ENCODE measurements at places on chromosomes 3 and 15.

DNA sequence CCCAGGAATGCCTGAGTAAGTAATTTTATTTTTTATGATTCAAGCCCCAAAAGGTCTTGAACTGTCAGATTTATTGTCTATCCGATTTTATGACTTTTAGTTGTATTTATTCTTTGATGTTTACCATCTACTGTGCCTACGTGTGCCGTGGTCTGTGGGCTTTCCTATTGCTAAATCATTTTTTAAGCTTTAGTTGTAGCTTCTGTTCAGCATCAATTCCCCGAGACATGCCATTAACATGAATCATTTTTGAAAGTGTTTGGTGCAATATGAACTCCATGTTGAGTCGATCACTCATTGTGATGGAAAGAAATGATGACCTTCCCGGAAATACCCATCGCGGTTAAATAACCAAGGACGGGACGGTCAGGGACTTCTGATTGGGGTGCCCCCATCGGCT lies 268.7 kb upstream of the THRB start:
- no peak for DNase-seq

GRCh38 chr3:113018536-113019181 lies 27.9 kb downstream of the GTPBP8 start:
- no peak for DNase-seq

- DNase-seq: peak; percentile 81
Measured at GRCh38 chr3:153284282-153284938, 122.4 kb downstream of the RAP2B start.

DNA sequence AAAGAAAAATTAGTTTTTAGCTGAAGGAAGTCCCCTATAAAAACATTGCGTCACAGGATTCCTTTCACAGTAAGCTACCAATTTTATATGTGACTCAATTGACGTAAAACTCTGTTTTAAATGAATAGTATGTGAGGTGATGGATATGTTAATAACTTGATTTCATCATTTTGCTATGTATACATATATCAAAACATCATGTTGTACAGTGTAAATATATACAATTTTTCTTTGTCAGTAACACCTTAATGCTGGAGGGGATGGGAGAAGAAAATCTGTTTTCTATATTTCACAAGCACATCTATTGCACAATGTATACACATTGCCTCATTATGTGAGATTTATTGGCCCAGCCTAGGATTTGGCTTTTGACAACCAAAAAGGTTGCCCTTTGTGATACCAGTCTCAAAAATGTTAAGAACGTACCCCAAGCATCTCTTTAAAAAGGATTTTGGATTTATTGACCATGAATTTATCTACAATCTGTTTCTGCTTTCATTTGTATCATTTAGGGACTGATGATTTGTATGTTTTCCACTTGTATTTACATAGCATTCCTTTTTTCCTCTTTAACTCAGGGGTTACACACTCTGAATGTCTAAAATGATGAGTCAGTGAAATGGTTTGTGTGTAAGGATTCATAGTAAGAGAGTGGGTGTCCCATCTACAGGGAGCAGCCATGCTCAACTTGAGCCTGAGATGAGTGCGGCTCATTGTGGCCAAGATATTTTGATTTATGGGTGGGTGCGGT lies 62.6 kb downstream of the CRTC3 start:
- no peak for DNase-seq

GRCh38 chr3:152258448-152259393 lies 10.0 kb upstream of the MBNL1 start:
- DNase-seq: peak; percentile 69

- peak; percentile 59 for DNase-seq
Measured at GRCh38 chr15:41969851-41970431, 2.4 kb downstream of the EHD4 start.

DNA sequence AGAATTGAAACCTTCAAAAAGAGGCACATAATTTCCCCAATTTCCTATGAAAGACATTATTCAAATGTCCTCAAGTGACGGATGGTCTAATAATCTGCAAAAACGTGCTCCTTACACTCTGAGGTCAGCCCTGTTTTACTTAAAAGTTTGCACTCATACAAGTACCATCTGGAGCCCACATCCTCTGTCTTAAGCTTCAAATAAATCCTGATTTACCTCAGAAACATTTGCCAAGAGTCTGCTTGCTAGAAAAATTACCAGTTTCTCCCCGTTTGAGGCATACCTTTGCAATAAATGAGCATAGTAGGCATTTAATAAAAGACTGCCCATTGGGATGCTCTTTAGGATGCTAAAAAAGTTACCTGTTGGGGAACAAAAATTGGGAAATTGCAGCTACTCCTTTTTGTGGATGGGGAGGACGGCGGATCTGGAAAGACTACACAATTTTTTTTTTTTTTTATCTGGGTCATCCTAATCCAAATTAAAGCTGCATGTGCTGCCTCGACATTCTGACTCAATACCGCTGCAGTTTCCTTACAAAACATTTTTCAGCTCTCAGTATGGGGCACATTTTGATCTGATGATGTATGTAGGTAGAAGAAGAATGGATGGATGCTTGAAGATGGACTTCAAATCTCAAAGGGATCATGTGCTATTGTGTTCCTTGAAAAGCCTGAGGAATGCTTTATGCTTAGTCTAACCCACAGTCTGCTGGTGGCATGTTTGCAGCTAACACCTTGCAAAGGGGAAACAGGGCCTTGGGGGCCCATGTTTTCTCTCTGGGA lies 233.7 kb upstream of the ADAMTS9 start:
- no peak for DNase-seq

- no peak for DNase-seq
Measured at GRCh38 chr3:39156421-39156820, 3.0 kb upstream of the CSRNP1 start.

DNA sequence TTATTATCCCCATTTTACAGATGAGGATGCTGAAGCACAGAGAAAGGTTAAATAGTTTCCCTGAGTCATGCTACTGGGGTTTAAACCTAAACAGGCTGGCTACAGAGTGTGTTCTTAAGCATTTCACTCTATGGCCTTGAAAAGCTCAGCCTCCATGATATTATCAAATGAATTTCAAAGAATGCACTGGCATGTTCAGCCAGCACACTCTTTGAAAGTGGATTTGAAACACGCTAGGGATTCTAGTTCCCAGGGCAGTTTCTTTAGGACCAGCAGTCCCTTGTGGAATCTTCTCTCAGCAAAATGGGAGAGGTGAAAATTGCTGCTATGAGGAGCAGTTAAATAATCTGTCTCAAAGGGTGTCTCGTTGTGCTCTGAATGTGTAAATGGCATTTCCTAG lies 213.3 kb downstream of the EPHB1 start:
- no peak for DNase-seq

- no peak for DNase-seq
Measured at GRCh38 chr15:63380808-63381282, 801 bp downstream of the CA12 start.

- no peak for DNase-seq
Measured at GRCh38 chr15:39393575-39394335, 187.1 kb upstream of the THBS1 start.

- DNase-seq: peak; percentile 36
Measured at GRCh38 chr15:90885432-90886290, 1.4 kb downstream of the FES start.

DNA sequence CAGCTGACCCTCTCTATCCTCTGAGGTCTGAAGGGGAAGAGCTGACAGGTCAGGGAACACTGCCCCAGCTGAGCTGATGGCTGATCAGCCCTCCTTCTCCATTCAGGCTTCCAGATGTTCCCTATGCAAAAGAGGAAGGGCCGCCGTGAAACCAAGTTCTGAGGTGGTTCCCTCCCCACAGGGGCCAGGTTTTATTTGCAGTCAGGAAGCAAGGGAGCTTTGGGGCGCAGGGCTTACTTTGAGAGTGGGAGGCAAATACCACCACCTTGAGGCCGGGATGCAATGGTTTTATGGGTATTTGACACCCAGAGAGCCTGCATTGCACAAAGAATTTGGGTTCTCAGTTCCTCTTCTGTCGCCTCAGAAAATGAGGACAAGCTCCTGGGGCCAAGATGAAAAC lies 186.9 kb downstream of the ARRDC4 start:
- no peak for DNase-seq

DNA sequence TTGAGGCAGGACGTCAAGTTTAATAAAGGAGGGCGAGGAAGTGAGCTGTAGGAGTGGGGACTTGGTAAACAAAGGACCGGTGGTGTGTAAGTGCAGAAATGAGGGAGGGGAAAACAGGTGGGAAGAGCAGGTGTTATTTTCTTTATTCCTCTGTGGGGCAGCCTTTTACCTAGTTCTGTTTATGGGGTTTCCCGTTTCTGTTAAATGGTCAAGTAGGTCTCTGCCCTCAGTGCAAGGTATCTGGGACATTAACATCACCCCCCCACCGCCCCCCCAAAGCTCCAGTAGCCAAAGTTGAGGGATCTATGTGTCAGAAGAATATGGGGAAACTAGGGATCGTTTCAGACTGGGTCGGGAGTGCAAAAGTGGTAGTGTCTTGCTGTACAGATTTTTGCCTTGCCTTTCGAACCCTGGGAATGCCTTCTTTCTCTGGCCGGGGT lies 893 bp downstream of the MGA start:
- no peak for DNase-seq

GRCh38 chr3:157075693-157076420 lies 84.1 kb downstream of the CCNL1 start:
- no peak for DNase-seq

DNA sequence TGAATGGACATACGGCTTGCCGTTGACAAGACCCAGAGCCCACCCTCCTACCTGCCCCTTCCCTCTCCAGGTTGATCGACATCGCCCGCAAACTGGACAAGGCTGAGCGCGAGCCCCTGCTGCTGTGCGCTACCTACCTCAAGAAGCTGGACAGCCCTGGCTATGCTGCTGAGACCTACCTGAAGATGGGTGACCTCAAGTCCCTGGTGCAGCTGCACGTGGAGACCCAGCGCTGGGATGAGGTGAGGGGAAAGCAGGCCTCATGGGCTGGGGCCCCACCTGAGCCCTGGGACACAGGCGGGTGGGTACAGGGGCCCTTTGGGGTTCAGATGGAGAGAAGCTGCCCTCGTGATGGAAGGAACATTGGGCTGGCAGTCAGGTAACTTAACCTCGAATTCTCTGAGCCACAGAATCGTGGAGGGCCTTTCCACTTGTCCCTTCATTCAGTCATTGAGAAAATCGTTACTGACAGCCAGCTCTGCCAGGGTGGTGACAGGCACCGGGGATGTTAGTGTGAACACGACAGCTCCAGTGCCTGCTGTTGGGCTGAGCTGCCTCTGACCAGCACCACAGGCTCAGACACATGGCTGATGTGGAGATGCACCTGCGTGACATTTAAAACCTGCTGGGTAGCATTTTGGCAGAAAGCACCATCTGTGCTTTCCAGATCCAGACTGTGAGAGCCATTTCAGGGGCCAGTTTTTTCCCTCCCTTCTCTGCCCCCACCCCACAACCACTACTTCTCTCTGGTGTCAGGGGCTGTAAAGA lies 25.6 kb upstream of the RHO start:
- no peak for DNase-seq

DNA sequence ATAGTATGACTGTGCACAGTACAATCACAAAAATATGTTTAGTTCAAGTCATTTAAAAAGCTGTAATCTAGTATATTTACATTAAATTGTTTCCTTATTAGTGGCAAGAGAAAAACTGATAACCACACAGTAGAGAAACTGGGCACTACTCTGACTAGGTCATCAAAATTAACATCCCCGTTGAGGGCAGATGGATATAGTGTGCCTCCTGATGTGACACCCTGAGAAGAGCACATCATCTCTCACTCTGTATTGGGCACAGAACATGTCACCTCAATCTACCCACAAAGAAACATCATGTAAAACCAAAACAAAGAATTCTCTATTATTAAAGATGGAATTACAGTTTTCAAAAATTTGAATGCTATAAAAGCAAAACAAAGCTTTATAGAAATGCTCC lies 221.9 kb upstream of the NANOGP8 start:
- no peak for DNase-seq

DNA sequence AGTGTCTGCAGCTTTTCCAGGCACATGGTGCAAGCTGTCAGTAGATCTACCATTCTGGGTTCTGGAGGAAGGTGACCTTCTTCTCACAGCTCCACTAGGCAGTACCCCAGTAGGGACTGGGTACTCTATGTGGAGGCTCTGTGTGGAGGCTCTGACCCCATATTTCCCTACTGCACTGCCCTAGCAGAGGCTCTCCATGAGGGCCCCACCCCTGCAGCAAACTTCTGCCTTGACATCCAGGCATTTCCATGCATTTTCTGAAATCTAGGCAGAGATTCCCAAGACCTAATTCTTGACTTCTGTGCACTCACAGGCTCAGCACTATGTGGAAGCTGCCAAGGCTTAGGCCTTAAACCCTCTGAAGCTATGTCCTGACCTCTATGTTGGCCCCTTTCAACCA lies 1060.0 kb downstream of the NAALADL2 start:
- no peak for DNase-seq

- DNase-seq: no peak
Measured at GRCh38 chr3:61821823-61822251, 260.5 kb downstream of the PTPRG start.

GRCh38 chr3:169619793-169620192 lies 43.7 kb downstream of the MECOM start:
- DNase-seq: no peak

DNA sequence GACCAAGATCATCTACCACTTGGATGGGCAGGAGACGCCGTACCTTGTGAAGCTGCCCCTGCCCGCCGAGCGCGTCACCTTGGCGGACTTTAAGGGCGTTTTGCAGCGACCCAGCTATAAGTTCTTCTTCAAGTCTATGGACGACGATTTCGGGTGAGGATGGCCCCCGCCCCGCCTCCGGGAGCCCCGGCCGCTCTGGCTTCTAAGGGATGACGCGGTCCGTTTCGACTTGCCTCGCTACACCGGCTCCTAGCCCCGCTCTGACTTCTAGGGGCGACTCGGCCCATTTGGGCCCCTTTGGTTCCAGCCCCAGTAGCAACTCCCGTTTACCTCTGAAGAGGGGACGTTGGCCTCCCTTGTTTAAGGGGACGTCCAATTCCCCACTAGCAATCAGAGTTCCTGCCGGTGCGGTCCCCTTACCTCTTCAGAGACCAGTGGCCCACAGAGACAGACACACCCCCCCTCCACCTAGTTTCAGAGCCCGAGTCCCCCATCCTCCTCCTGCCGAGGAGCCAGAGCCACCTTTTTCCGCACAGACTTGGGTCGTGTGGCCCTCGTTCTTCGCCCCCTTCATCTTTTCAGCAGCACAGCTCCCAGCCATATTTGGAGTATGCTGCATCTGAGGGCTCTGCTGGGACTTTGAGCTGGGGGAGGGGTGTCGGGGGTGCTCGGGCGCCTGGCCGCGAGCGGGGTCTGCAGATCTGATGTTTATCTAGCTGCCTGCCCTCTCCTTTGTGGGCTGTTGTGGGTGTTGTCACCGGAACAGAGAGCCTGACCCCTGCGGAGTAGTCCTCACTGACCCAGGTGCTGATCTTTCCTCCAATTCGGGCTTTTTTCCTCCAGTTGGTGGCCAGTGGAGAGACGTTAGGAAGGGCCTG lies 706 bp downstream of the DVL3 start:
- no peak for DNase-seq

- DNase-seq: no peak
Measured at GRCh38 chr15:79015416-79015815, 70.6 kb upstream of the CTSH start.

GRCh38 chr15:58934521-58934920 lies 1.0 kb upstream of the SLTM start:
- DNase-seq: no peak

Data from ascending aorta (tissue), 2 donors.